Left colon (tissue), 2 donors: ENCODE measurements at places on chromosomes 2 and 18. TPM values are rescaled to one million over a fixed set of nuclear protein-coding genes. Genes with fewer than 3 reads are reported as not detected.

- no peak for DNase-seq
These were observed 86.6 kb downstream of the ACOXL start for GRCh38 chr2:110818767-110819481.

GRCh38 chr2:56263876-56264275 is 80.1 kb downstream of the CCDC85A start:
- DNase-seq = no peak

DNA sequence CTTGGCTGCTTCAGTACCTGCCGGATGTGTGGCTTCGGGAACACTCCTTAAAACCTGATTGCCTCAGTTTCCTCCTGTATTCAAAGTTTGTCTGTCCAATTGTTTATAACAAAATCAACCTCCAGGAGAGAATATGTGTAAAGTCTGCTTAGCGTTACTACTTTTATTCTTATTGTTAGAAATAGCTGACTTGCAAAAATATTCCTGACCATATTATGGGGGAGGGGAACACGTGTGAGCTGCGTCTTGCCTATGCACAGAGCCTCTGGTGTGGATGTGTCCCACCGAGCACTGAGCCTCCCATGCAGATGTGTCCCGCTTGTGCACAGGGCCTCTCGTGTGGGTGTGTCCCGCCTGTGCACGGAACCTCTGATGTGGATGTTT is 82.5 kb downstream of the DCDC2C start:
- DNase-seq = no peak

GRCh38 chr18:50080316-50080715 is 114.6 kb downstream of the MYO5B start:
- DNase-seq = no peak

GRCh38 chr18:70121842-70122241 is 83.6 kb downstream of the RTTN start:
- DNase-seq = no peak

DNA sequence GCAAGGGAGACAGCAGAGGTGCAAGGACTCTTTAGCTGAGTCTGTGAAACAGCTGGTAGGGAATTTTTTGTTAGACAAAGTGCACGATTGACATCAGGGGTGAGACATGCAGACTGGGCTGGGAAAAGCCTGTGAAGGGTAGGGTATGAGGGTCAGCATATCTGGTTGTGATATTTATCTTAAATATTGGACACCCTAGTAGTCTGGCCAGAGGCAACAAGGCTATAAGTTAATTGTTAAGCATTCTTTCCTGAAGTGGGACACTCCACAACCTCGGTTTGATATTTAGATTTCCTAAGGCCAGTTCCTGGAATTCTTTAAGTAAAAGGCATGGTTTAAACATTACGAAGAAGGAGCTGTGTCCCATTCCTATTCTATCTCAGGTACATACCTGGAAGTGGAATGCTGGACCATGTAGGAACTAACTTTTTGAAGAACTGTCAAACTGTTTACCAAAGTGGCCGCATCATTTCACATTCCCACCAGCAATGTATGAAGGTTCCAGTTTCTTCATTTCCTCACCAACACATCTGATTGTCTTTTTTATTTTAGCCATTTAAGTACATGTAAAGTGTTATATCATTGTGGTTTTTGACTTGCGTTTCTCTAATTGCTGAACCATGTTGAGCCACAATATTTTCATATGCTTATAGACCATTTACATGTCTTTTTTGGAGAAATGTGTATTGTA is 22.5 kb downstream of the EHBP1 start:
- DNase-seq = no peak

DNA sequence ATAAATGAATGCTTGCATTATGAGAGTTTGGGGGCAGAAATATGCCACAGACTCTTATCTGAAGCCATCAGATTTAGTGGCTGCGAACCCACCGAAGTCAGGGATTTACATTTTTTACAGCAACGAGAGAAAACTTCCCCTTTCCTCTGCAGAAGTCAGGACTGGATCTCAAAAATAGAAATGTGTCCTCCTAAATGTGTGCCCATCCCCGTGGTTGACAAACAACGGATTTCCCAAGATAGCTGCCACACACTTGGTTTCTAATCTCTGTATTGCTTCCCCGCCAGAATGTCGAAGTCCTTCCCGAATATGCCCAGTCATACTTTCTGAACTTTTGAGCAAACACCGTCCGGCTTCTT is 879 bp upstream of the ADAM23 start:
- no peak for DNase-seq

- DNase-seq = no peak
These were observed 141.5 kb upstream of the HAAO start for GRCh38 chr2:42933824-42934254.

- no peak for DNase-seq
These were observed 62.9 kb downstream of the ARHGAP28 start for GRCh38 chr18:6792391-6792790.

DNA sequence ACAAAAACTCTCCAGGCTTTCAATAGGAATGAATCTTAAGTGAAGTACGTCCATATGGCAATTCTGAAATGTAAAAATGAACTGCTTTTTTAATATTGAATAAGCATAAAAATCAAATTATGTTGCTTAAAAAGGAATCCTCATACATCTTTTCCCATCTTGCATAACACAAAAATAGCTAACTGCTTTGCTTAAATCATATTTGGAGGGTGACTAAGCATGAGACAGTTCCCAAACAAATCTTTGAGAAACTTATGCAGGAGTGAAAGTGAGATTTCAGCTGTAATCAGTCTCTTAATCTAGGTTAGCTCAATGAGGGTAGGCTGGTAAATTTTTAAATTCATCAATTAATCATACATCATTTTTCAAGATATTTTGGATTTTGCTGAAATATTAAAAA is 111.5 kb downstream of the MBD5 start:
- no peak for DNase-seq

- no peak for DNase-seq
These were observed 22.4 kb downstream of the RRM2 start for GRCh38 chr2:10144771-10145518.

GRCh38 chr18:13051950-13052349 is 60.8 kb downstream of the CEP192 start:
- DNase-seq = no peak

OSBPL6 gene
- 1.8 TPM for total RNA-seq

CENPO gene
- total RNA-seq = 9.8 TPM

IHH gene
- total RNA-seq = 72.7 TPM

SPOPL gene
- total RNA-seq = 34.5 TPM

ATG16L1 gene
- 36.2 TPM for total RNA-seq

CYP1B1 gene
- 4.3 TPM for total RNA-seq

ANKRD36 gene
- total RNA-seq = 23.2 TPM

GKN1 gene
- not detected for total RNA-seq

MAP4K4 gene
- total RNA-seq = 37.5 TPM

SH3RF3 gene
- total RNA-seq = 1.3 TPM
